ENCODE measurements at places on chromosomes 6 and 20. TPM values are rescaled to one million over a fixed set of nuclear protein-coding genes. Genes with fewer than 3 reads are reported as not detected.

The SCUBE3 gene
- 8.2 TPM for polyA plus RNA-seq

The THBS2 gene
- 44.3 TPM for polyA plus RNA-seq

The KHDC1L gene
- 2.0 TPM for polyA plus RNA-seq

The MLIP gene
- 2.6 TPM for polyA plus RNA-seq

The RBL1 gene
- polyA plus RNA-seq: 7.4 TPM

The SMOC2 gene
- polyA plus RNA-seq: 8.3 TPM

The TBXT gene
- not detected for polyA plus RNA-seq

The XKR7 gene
- 7.9 TPM for polyA plus RNA-seq

The SLC2A10 gene
- polyA plus RNA-seq: 14.6 TPM

The CLPSL2 gene
- polyA plus RNA-seq: not detected

The APOM gene
- polyA plus RNA-seq: 9.5 TPM

The CFAP206 gene
- polyA plus RNA-seq: 4.4 TPM

The RSPO3 gene
- 3.4 TPM for polyA plus RNA-seq

The IMPG1 gene
- 0.73 TPM for polyA plus RNA-seq

The LRFN2 gene
- polyA plus RNA-seq: 8.3 TPM

The GRM4 gene
- 22.1 TPM for polyA plus RNA-seq

The BMP2 gene
- 6.9 TPM for polyA plus RNA-seq

The CPXM1 gene
- 84.9 TPM for polyA plus RNA-seq

The C6orf47 gene
- 16.8 TPM for polyA plus RNA-seq

The FOXC1 gene
- polyA plus RNA-seq: 15.1 TPM

The GZF1 gene
- polyA plus RNA-seq: 22.7 TPM

The CGA gene
- polyA plus RNA-seq: 1.9 TPM

The SIM1 gene
- 0.36 TPM for polyA plus RNA-seq

The PGK2 gene
- not detected for polyA plus RNA-seq

The TRAPPC3L gene
- polyA plus RNA-seq: 0.45 TPM

The TMEM239 gene
- not detected for polyA plus RNA-seq

The MGME1 gene
- polyA plus RNA-seq: 23.1 TPM

The GTSF1L gene
- not detected for polyA plus RNA-seq

Data from spinal cord (tissue), 10 donors.